ENCODE measurements at places on chromosomes 5 and 9.
A peak's percentile ranks its signal among the peaks of the same experiment; 100 is the strongest.

- no peak for DNase-seq
Observed at GRCh38 chr5:125294844-125295243, 548.4 kb upstream of the ZNF608 start.

GRCh38 chr9:132144708-132145365 is 17.0 kb upstream of the NTNG2 start:
- no peak for DNase-seq

- no peak for DNase-seq
Observed at GRCh38 chr5:132484391-132484725, 6.2 kb downstream of the IRF1 start.

GRCh38 chr5:157855404-157855994 is 3.4 kb downstream of the CLINT1 start:
- DNase-seq: no peak

GRCh38 chr5:7468742-7469141 is 72.8 kb downstream of the ADCY2 start:
- no peak for DNase-seq

DNA sequence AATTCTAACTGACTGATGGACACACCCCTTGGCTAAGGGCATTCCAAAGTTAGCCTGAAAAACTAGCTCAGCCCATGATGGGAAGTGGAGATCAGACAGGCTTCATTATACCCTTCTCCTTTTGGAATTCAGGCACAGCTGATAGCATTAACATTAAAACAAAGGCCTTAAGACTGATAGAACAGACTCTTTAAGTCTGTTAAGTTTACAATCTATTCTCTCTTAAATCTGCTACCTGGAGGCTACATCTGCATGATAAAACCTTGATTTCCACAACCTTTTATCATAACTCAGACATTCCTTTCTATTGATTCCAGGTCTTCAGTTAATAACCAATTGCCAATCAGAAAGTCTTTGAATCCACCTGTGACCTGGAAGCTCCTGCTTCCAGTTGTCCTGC is 281.4 kb downstream of the TUSC1 start:
- DNase-seq: no peak

DNA sequence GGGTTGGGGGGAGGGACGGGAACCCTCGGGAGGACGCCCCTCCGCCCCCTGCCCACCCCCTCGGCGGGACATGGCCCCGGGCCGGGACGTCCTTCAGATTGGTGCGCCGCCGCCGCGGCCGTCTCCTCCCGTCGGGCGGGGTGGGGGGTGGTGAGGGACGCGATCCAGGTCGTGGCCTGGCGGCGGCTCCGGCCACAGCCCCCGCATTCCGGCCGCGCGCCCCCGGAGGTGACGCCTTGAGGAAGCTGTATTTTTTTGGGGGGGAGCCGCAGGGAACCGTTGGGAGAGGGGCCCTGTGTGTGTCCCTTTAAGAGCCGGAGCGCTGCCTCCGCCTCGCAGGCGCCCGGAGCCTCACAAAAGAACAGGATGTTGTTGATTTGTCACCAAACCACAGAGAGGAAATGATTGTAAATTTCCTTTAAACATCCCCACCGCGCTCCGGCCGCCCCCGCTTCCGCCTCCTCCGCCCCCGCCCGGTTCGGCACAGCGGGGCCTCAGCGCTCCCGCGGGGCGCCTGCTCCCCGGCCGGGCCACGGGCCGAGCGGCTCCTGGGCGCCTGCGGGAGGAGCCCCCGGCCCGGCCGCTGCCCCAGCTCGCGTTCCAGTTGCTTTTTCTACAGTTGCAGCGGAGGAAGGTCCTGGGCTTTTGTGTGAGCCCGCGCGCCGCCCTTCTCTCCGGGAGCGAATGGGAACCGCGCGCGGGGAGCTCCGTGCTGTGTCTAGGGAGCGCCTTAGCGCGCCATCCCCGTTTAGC is 32.1 kb upstream of the SPRY4 start:
- peak; percentile 63 for DNase-seq

DNA sequence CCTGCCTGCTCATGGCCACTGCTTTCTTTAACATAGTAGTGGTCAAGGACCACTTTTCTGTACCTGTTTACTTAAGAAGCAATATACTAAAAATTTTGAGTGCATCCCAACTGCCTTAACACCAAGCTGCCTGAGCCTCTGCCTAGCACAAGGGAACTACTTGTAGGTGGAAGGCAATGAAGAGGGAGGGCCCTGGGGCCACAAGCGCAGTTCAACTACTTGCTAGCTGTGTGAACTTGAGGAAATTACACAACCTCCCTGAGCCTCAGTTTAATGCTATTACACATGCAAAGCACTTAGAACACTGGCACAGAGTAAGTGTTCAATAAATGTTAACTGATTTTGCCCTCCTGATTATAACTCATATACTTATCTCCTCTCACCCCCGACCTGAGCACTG is 6.3 kb downstream of the ARL15 start:
- no peak for DNase-seq

GRCh38 chr5:127580731-127581130 is 63.3 kb downstream of the PRRC1 start:
- no peak for DNase-seq

DNA sequence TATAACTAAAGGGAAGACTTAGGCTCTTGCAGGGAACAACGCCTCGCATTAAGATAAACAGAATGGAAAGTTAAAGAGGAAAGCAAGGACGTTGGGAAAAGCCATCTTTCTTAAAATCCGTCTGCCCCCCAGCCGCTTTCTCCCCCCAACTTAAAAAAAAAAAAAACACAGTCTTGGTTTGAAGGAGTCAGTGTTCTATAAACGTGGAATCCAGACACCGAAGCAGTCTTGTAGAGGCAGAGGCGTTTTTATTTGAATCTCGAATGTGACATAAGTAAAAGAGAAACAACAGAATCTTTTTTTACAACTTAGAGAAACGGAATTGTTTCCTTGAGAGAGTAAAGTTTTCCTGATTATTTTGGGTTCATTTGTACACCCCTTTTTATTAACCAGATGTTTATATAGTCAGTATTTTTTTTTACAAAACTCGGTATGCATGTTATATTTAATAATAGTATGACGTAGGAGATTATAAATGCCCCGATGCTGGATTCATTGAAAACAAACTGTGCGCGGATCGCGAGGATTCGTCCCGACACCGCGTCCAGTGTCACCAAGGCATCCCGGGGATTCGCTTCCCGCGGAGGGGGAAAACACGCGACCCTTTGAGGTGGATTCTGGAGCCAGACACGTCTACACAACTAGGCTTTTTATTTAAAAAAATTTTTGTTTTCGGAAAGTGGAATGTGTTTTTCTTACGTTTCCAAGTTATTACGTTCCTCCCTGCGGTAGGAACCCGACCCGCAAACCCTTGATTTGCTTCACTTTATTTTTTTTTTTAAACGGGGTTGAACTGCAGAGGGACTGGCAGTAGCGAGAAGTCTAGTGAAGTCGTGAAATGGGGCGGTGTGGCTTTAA is 6.7 kb downstream of the PTCH1 start:
- DNase-seq: no peak

DNA sequence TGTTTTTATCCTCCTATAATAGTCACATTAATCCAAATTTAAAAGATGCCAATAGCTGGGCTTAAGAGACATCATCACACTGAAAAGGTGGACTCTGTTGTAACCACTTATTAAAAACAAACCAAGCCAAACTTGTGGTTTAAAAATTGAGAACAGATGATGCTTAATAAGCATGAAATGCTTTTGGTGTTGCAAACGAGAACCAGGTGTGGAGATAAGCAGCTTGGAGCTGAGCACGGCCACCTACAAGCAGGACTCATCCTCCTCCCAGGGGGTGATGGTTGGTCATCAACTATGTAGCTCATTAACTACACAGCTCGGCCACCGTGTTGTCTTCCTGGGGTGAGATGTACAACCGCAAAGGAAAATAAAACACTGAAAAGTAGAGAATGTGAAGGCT is 154.4 kb downstream of the NPR3 start:
- DNase-seq: no peak

DNA sequence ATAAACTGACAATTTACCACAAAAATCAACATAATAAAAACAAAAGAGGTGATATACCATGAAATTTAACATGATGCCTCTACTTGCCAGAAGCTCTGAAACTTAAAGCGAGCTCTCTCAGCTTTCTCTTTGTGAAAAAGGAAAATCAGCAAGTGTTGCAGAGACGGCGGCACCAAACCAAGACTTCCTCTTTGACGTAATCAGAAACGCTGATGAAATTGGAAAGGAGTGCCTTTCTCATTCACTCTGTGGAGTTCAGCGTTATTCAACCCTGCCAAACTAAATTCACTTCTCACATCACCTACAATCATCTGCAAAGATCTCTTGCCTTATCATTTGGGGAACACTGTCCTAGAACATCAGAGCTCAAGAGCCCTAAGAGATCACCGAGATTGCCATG is 32.2 kb downstream of the ANXA6 start:
- DNase-seq: no peak
